NCI-H1092 (cell line): ENCODE measurements at places on chromosomes 6 and 20.

DNA sequence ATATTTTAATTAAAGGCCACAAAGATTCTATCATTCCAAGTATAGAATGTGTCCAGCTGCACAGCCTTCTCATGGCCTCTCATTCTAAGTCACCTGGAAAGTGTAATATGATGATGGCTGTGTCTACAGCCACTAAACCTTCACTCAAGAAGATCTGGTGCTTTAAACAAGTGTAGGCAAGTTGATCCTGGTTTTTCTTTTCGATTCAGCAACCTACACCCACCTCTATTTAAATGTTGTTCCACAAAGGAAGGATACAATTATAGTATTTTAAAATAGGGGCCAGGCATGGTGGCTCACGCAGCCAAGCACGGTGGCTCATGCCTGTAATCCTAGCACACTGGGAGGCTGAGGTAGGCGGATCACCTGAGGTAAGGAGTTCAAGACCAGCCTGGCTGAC, 25.5 kb upstream of the DST start:
- no peak for DNase-seq

GRCh38 chr6:34070315-34071135, 75.4 kb downstream of the GRM4 start:
- no peak for DNase-seq

DNA sequence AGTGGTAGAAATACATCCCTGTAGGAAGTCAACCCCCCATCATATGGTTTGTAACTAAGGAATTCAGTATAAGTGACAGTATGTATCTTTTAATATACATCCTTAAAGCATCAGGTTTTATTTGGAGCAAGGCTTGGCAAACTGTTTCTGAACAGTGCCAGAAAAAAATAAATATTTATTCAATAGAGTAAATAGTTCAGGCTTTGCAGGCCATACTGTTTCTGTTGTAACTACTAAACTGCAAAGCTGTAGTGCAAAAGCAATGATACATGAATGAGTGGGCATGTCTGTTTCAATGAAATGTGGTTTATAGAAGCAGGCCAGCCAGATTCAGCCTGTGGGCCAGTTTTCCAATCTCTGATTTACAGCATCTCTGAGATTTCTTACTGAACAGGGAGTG, 977 bp downstream of the MEI4 start:
- no peak for DNase-seq

GRCh38 chr6:91572878-91573277, 986.0 kb upstream of the MAP3K7 start:
- no peak for DNase-seq

DNA sequence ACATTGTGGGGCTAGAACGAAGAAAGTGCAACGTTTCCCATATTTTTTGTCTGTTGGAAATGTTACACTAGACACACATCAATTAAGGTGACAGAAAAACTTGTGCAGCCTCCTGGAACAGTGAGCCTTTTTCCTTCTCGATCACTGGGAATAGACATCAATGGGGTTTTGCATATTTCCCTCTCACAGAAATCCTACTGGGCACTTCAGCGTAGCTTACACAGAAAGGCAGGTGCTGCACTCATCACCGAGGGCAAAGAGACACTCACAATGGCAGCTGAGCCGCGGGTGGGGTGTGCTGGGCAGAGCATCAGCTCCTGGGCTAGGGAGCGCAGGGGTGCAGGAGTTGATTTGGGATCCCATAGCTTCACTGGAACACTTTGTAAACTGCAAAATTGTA, 64.5 kb downstream of the THBS2 start:
- peak; percentile 88 for DNase-seq

GRCh38 chr20:59743767-59744485, 139.6 kb downstream of the PHACTR3 start:
- DNase-seq, result no peak

DNA sequence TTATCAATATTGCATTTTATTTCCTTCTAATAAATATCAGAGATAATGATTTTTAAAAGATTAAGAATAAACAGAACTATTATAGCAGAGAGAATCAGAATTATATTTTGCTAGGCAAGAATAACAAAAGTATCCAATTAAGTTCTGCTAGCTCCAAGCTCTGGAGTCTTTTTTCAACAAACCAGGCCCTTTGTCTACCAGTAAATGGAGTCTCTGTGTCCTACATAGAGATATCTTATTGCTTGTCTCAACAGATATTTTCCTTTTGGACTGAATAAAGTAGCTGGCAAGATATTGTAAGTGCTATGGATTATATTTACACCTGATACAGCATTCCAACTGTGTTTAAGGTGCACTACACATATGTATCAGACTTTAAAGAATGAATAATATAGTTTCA, 107.1 kb downstream of the DST start:
- no peak for DNase-seq

DNA sequence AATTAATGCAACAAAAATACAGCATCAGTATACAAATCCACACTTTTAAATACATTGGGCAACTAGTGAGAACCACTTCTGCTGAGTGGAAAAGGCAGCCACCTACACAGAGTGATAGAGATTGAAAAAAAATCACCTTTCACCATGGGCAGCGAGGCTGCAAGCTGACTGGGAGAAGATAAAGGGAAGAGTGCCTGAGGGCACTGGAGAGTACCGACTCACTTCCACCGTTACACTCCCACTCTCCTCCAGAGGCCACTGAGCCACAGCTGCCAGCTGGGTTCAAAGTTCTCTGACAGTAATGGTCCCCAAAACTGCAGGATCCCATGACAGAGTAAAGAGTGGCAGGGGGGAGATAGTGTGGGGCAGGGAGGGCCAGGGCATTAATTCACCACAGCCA, 24.1 kb downstream of the PXT1 start:
- no peak for DNase-seq

DNA sequence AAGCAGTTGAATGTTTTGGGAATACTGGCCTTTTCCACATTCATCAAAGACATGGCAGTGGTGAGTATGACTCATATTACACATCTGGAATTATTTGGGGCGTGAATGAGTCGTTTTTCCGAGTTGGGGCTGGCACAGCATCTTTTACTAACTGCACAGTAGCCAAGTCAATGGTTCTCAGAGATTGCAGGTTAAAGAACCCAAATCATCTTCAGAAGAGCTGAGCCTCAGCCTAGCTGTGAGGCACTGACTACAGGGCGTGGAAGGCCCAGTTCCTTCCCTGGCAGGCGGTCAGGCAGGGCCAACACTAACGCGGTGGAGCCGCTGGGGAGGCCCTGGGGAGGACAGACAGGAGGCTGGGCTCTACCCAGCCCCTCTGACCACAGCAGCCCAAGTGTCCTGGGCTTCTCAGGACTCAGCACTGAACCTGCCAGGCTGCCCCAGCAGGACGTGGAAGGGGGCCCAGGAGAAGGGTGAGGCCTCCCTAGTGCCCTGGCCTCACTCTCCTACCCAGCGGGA, 20.1 kb upstream of the HELZ2 start:
- DNase-seq, result no peak

- DNase-seq, result no peak
Observed at GRCh38 chr6:159646733-159647132, 46.3 kb downstream of the SOD2 start.

DNA sequence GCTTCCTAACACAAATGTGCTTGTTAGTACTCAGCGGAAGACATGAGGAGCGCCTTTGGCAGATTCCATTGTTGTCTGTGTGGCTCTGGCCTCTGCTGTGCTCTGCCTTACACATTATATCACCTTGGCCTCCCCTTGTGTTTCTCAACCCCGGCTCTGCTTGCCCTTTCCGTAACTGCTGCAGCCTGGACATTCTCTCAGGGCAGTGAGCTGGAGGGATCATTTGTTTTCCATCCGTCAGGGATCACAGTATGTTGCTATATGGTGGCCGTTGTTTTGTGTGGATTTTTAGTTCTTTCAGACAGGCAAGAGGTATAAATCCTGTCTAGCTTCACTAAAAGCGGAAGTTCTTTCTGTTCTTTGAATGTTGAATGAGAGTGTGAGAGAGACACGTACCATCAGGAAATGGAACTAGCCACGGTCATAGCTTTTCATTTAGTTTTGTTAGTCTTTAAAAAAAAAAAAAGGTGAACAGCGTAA, 175.1 kb downstream of the JARID2 start:
- no peak for DNase-seq

DNA sequence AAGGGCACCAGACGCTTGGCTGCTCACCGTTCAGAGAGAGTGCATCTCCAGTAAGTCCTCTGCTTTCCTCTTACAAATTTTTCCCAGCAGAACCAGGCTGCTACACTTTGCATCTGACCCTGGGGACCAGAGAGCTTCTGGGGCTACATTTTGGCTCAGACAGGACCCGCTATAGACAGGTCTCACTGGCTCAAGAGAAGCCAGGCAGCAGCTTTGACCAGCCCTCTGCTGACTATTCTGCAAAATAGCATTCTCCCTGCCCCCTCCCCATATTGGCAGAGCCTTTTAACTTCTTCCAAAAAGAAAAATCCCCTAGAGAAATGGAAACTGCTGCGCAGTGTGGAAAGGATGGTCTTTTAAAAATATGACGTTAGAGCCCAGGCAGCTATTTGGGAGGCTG, 37.2 kb downstream of the CPXM1 start:
- DNase-seq, result no peak

GRCh38 chr6:150606168-150606591, 6.5 kb downstream of the PLEKHG1 start:
- DNase-seq, result no peak

- DNase-seq, result no peak
Observed at GRCh38 chr6:70852667-70853246, 104.1 kb downstream of the B3GAT2 start.

DNA sequence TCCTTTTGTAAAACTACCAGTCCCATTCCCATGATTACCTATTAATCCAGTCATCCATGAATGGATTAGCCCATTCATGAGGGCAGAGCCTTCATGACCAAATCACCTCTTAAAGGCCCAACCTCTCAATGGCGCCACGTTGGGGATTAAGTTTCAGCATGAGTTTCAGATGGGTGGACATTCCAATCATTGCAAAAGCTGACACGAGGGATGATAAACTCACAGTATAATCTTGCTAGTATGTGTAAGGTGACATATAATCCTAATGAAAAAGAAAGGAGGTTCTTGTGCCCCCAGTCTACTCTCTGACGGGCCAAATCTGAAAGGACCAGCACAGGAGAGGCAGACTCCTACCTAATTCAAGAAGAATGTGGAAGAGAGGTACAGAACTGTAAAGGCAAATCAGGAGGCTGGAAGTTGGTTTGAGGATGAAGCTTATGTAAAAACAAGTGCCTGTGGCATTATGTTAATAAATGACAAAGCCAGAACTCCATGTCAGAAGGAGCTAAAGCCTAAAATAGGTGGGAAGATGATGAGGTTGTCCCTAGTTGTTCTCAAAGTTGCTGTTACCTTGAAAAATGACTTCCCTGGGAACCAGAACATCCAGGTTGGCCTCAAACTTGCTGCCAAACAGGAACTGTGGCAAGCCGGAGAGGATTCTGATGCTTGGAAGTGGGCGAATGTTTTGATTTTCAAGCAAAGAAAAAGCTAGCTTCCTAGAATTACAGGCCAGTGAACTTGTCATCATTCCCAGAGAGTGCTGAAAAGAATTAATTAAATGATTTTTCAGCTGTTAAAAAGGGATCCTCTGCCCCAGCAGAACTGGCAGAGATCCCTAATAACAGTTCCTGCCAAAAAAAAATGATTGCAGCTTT, 106.5 kb upstream of the TIAM2 start:
- DNase-seq, result no peak
